ENCODE measurements at places on chromosomes 13 and 19.

GRCh38 chr19:10752237-10752912 lies 34.5 kb downstream of the DNM2 start:
- no peak for DNase-seq

- no peak for DNase-seq
These were observed 58.8 kb downstream of the GGACT start for GRCh38 chr13:100529666-100530377.

DNA sequence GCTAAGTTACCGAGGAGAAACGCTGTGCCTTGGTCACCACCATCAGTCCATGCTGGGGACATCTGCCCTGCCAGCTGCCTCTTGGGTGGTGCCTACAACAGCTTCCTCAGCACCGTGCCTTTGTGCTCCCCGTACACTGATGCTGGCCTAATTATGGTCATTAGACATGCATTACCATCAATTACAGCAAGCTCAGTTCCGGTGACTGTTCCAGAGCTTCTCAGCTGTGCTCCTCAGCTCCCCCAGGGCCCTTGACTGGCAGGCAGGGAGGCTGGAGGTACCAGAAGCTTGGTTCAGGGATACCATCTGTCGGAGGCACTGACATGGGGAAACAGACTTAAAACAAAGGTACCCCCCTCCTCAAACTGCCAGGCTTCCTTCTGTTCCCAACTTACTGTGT lies 40.2 kb downstream of the CILP2 start:
- no peak for DNase-seq

DNA sequence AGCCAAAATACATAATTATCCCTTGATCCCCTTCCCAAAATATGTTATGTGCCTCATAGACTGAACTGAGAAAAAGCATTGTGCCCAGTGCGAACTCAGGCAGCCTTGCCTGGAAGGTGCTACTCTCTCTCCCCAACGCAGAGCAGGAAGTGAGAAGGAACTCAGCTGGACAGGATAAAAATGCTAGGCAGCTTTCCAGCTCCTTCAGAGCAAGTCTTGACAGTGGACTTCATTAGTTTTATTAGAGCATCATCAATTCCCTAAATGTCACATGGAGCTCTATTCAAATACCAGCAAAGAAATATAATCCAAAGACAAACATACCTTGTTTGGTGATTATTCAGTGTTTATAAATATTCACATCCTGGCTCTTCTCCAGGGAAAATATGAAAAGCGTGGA lies 202.4 kb downstream of the RFC3 start:
- no peak for DNase-seq

DNA sequence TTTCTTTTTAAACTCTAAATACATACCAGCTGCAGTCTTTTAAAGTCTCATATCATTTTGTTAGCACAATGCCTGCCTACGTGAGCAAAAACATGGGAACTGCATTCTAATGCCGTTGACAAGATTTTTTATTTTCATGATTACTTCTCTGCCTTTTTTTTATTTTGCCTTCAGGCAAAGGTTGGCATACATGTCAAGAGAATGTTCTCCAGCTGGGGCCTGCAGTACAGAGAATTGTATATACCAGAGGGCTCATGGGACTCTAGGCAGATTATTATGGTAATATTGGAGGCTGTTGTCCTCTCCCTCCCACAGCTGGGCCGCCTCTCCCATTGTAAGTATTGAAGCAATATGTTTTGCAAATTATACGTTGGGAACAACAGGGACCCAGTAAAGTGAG lies 53.9 kb upstream of the OBI1 start:
- no peak for DNase-seq

DNA sequence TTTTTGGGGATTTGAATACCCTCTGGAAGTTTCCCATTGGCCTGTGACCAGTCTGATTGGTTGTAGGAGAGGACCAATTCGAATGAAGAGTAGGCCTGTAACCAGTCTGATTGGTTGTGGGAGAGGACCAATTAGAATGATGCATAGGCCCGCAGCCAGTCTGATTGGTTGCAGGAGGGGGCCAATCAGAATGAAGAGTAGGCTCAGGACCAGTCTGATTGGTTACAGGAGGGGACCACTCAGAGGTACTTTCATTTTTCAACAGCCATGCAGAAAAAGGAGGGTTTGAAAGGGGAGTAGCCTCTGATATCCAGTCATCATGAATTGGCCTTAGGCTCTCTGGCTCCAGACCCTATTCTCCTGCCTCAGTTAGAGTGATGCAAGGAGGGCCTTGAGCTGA lies 30.4 kb upstream of the SLC1A5 start:
- peak; percentile 49 for DNase-seq

- no peak for DNase-seq
These were observed 22.1 kb upstream of the ASF1B start for GRCh38 chr19:14158276-14159023.

GRCh38 chr13:94658926-94659597 lies 53.3 kb downstream of the SOX21 start:
- no peak for DNase-seq

GRCh38 chr19:57210381-57210780 lies 19.1 kb downstream of the ZNF264 start:
- no peak for DNase-seq

- no peak for DNase-seq
These were observed 2.7 kb downstream of the CD22 start for GRCh38 chr19:35331551-35332214.

- no peak for DNase-seq
These were observed 23.1 kb downstream of the MAP2K2 start for GRCh38 chr19:4100647-4101495.

GRCh38 chr13:60396783-60397703 lies at the start of gene TDRD3:
TDRD3 (plus strand) TSS chr13:60397220; CDS start chr13:60397365, 145 bp downstream.
- peak; percentile 89 for DNase-seq

DNA sequence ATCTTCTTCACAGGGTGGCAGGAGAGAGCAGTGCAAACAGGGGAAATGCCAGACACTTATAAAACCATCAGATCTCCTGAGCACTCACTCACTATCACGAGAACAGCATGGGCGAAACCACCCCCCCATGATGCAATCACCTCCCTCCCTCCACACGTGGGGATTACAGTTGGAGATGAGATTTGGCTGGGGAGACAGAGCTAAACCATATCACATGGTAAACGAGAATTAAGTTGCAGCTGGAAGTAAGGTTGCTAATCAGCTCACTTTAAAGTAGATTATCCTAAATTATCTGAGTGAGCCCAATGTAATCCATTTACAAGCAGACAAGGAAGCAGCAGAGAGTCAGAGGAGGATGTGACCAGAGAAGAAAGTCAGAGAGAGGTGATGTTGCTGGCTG lies 102.2 kb upstream of the IPO5 start:
- no peak for DNase-seq

DNA sequence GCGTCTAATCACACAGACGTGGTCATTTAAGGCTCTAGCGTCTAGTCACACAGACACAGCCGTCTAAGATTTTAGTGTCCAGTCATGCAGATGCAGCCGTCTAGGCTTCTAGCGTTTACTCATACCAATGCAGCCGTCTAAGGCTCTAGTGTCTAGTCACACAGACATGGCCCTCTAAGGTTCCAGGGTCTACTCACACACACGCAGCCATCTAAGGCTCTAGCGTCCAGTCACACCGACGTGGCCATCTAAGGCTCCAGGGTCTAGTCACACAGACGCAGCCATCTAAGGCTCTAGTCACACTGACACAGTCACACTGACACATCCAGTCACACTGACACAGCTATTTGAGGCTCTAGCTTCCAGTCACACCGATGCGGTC lies 55.7 kb downstream of the KLF2 start:
- DNase-seq, result no peak

DNA sequence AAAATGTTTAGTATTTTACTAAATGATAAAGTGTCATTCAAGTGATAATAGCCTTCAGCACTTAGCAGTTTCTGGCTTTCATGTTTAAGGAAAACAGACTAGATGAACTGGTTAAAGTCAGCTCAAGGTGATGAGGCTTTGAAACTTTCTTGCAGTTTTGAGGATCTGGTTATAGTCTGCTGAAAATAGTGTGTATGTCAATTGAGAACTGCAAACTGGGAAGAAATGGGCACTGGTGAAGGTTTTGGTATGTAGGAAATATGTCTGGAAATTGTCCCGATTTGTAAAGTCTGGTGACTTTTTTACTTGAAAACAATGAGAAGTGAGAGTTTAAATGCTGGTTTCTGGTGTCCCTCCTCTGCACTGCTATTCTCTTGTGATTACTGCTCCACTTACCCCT lies 36.8 kb upstream of the SOX21 start:
- DNase-seq, result no peak

DNA sequence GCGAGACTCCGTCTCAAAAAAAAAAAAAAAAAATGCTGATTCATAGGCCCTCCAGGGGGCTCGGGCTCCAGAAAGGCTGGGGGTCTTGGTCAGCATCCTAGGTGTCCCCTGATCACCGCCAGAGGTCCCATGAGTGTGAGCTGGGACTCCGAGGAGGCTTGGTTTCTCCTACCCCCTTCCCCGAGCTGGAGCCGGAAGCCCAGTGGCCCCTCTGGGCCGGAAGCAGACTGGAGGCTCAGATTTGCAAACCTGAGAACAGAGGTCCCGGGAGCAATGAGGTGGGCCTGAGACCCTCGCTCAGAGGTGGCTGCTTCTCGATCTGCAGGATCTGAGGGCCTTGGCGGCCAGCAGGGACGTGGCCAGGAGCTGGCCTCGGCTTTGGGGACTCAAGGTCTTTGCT lies 41.5 kb downstream of the EFNA2 start:
- DNase-seq, result no peak

DNA sequence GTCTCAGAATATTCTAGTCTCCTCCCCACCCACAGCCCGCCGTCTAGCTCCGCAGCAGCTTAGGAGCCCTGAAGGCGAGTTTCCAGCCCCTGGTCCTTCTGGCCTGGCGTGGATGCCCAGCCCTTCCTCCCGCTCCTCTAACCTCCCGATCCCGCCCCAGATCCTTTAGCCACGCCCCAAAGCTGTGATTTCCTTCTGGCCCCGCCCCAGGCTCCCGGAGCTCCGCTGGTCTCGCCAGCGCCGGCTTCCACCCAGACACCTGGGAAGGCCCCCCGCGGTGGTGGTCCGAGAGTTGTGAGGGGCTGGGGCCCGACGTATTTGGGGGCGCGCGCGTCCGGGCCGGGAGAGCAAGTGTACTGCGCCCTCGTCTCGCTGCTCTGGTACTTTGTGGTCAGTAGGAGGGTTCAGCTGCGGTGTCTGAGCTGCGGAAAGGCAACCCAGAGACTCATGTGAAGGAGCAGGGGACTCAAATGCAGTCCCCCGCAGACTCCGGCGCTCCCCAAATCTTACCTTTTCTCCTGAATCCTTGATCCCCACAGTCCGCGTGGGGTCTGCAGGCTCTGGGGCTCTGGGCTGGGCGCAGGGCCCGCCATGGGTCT lies at the start of gene CGB7:
CGB7 (minus strand) TSS at position 114 of the 599 bp plus-strand sequence. CDS start 2,374 bp downstream, outside the sequence.
- peak; percentile 61 for DNase-seq

Data from activated CD4-positive, alpha-beta memory T cell treated with anti-CD3 and anti-CD28 coated beads for 36 hours (primary cell).